Daoy (cell line): ENCODE measurements at places on chromosomes 4 and X. TPM values are rescaled to one million over a fixed set of nuclear protein-coding genes. Genes with fewer than 3 reads are reported as not detected.

GRCh38 chr4:7366180-7366945 lies 68.4 kb downstream of the PSAPL1 start:
- DNase-seq = no peak

DNA sequence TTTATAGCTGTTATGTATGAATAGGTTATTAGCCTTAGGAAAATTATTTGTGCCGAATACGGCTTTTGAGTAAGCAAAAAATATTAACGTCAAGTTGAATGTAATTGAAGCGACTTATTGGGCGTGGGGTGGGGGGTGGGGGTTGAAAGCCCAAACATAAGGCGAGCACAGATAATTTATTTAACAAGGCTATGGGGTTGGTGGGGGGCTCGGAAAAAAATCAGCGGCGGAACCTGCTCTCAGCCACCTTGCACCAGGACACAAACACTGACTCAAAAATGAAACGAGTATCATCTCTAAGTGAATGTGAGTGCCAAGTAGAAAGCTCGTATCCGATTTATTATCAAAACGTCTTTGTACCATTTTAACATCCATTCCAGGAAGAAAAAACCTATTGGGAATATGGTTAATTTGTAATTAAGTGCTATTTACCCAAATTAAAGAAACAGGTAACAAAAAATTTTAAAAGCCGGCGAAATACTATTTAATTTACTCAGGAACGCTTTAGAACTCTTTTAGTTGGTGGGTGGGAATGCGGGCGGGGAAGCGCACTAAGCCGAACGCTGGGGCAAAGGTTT lies 902 bp upstream of the LARP1B start:
- DNase-seq = peak; percentile 2

- no peak for DNase-seq
Measured at GRCh38 chr4:153639833-153640802, 44.0 kb upstream of the TLR2 start.

DNA sequence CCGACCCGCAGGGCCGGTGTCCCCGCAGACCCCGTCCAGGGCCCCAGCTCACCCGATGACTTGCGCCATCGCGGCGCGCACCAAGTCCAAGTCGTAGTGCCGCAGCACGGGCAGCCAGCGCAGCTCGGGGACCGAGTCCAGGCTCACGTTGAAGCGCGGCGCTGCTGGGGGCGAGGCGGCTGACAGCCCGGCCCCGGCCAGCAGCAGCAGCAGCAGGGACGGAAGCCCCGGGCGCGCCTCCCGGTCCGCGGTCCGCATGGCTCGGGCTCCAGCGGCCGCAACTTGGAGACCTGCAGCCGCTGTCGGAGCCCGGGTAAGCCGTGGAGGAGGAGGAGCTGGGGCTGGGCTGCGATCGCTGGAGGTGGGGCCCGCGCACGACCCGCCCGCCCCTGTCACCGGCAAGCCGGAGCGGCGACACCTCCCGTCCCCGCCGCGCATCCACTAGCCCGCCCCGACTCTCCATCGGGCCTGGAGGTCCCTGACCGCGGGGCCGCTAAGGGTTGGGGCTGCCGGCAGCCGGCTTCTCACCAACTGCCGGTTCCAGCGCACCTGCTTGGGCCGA lies at the start of gene NAAA:
Gene NAAA (minus strand): TSS at position 322 of the 562 bp plus-strand sequence. CDS start 64 bp downstream, at position 258.
- DNase-seq = peak; percentile 37

Gene BGN
- 3.7 and 5.7 TPM in 2 replicates for total RNA-seq

Gene MAGEA8
- total RNA-seq = not detected in 2 replicates

DNA sequence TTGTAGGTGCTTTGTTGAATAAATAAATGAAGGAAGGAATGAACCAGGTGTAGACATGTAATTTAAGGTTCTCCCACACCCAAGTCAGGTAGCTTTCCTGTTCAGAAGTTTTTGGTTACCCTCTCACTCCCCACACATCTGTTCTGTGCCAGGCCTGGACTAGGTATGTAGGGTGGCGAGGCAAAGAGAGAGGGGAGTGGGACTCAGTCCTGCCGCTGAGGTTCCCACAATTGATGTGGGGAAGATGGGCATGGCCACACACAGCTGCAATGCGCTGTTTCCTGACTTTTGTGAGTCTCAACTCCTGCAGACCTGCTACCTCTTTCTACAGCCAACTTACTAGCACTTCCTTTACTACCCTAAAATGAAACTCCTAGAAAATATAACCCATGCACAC lies 88.9 kb downstream of the RTL5 start:
- DNase-seq = no peak

GRCh38 chr4:114191496-114191895 lies 212.0 kb upstream of the ARSJ start:
- DNase-seq = no peak

DNA sequence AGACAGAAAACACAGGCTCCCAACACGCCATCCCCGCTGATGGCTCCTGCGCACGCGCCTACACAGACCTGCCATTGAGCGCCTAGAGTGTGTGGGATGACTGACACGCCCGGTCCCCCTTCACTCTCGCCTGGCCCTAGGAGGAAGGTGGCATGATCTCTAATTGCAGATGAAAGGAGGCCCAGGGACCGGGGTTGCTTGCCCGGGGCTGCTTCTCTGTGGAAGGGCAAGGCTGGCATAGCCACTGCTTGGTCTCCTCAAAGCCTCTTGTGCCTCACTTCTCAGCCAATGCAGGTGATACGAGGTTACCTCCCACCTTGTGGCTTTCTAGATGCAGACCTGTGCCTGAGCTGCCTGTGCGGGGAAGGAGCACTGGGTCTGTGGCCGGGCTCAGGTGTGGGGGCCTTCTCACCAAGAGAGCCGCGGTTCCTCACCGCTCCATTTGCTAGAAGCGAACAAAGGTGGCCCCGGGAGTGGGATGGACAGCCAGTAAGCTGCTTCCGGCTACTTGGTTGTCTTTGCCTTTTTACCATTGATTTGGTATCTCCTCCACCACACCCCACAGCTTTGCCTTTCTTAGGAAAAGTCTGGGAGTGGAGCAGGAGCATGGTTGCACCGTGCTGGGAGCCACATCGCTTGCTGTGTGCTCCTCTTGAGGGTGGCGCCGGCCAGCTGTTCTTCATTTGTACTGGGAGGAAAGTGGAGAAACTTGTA lies 47.0 kb downstream of the TBC1D14 start:
- DNase-seq = no peak

Gene EGF
- total RNA-seq = 4.7 and 7.3 TPM in 2 replicates

DNA sequence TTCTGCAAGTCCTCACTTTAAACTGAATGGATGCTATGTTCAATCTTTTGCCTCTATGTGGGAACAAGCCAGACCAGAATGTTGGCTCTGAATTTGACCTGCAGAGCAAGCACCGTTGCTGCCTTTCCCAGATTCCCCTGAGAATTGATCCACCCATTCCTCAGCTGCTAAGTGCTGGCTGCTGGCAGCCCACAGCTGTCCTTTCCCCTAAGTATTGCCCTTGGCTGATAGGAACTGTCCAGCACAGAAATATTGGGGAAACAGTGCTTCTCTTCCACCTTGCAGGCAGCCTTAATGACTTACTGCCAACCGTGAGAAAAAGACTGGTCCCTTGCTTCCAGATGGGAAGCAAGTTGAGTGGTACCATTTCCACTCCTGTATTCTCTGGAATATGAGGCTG lies 475.9 kb downstream of the PDHA2 start:
- no peak for DNase-seq

Gene UGT2A1
- not detected in 2 replicates for total RNA-seq

DNA sequence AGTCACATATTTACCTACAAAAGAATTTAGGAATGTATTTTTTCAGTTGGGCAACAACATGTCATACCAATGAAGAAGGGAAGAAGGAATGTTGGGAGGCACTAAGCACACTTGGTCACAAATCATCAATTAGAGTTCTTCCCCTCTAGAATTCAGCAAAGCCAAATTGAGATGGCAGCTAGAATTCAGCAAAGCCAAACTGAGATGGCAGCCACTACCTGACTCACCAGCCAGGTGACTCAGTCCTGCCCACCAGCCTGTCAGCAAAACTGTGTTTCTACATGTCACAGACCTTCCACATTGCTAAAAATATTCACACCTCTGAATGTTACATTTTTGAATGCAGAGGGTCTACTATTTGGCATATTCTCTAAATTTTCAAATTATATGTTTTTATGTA lies 63.2 kb upstream of the NOCT start:
- peak; percentile 51 for DNase-seq

- no peak for DNase-seq
Measured at GRCh38 chrX:13570261-13570605, 832 bp downstream of the EGFL6 start.

- no peak for DNase-seq
Measured at GRCh38 chr4:162715401-162715800, 451.3 kb downstream of the NAF1 start.

GRCh38 chr4:80215449-80216052 lies 18.2 kb downstream of the PRDM8 start:
- DNase-seq = no peak

GRCh38 chr4:155777971-155778735 lies 19.3 kb downstream of the GUCY1B1 start:
- DNase-seq = no peak

- DNase-seq = no peak
Measured at GRCh38 chr4:148224476-148224875, 217.7 kb downstream of the NR3C2 start.

DNA sequence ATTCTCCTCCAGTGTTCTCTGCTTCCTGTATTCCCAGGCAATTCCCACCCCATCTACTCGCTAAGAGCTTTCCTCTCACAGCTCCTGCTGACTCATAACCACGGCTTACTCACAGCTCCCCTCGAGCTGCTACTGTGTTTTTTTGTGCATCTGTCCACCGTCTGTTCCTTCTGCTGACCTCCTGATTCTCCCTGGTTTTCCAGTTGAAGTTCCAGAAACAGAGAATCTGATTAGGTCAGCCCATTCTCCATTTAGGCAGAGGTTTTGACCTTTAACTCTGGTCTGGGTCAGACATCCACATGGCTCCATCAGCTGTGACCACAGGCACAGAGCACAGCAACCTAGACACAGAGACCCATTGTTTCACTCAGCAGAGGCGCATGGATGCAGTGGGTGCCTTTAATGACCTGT lies 5.5 kb upstream of the SMIM20 start:
- DNase-seq = peak; percentile 95

- DNase-seq = peak; percentile 76
Measured at GRCh38 chr4:84582302-84582987, 482 bp upstream of the CDS1 start.

GRCh38 chr4:173537613-173538147 lies 7.7 kb upstream of the HAND2 start:
- DNase-seq = no peak

Gene KCNIP4
- not detected in 2 replicates for total RNA-seq

Gene PRR32
- not detected in 2 replicates for total RNA-seq

Gene FAM156A
- 6.6 and 21.7 TPM in 2 replicates for total RNA-seq

DNA sequence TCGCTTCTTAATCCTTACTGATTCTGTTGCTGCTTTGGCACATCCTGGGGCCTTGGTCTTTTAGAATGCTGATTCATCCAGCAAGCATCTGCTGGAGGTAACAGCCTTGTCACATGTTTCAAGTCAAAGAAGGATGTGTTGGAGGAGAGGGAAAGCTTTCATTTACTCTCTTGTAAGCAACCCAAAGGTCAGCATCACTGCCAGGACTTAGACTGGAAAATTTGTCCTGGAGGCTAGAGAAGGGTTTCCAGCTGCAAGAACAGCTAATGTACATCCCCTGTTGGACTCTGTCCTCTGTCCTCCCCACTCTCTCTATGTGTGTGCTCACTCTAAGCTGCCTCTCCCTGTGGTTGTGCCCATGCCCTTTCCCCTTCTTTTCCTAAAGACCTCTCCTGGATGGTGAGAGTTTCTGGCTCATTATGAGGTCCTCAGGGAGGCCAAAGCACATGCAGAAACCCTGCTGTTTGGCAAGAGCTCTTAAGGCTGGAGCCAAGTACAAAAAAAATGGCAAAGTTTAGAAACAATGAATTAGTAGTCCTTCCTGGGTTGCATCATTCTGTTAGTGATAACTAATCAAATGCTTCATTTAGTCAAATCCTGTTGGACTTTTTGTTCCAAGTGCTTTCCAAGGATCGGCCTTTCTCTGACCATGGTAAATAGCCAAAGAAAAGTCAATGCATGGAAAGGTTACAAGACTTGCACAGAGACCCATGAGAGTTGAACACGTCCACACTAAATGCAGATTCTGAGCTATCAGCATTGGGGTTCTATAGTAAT lies 13.4 kb upstream of the SRPX start:
- DNase-seq = peak; percentile 58

GRCh38 chr4:86558797-86559196 lies 35.3 kb upstream of the PTPN13 start:
- no peak for DNase-seq

DNA sequence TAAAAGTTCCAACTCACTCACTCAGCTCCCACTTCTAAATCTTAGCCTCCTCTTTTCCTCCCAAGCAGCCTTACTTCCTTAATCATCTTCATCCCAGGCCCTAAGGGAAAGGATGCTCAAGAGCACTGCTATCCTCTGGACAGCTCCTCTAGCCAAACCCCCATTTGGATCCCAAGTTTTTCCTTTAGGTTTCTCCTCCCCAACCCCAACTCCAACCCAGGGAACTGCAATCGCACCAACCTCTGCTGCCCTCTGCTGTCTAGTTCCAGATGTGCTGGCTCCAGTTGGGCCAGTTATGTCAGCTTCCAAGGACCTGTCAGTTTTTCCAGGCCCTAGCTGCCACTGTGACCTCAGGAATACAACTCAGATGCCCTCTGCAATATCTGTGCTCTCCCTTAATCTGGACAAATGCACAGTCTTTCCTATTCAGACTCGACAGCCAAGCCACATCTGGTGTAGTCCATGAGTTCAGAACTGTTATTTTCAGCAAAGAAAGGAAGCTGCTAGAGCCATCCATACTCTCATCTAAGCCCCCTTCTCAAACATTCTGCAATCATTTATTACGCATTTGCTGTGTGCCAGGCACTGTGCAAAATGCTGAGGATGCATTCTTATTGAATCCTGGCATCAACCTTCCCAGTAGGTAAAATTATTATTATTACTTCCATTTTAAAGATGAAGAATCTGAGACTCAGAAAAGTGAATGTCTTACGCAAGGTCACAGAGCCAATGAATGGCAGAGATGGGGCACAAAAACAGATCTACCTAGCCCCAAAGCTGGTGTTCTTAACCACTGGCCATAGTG lies 12.3 kb upstream of the XPNPEP2 start:
- peak; percentile 47 for DNase-seq

GRCh38 chr4:108988464-108989195 lies 225.8 kb upstream of the ETNPPL start:
- DNase-seq = no peak

Gene TMPRSS11A
- not detected in 2 replicates for total RNA-seq

Gene GRIA3
- total RNA-seq = not detected in 2 replicates

DNA sequence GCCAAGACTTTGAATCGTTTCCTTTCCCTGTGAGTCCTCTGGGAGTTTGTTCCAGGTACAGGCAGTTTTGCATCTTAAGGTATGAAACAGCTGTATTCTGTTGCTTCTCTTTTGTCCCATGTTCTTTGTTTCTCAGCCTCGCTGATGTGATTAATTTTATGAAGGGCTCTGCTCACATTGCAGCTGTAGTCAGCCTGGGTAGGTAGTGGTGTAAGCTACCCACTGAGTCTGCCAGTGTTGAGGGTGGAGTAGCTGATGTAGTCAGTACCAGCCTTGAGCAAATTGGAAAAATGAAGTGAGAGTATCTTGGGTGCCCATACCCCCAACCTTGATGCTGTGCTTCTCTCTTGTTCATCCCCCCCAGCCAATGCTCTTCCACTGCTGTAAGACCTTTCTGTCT lies 139.6 kb upstream of the SMIM31 start:
- no peak for DNase-seq

GRCh38 chr4:118396881-118397622 lies 44.2 kb upstream of the PRSS12 start:
- DNase-seq = no peak

- peak; percentile 7 for DNase-seq
Measured at GRCh38 chrX:132948648-132949260, 9.7 kb downstream of the HS6ST2 start.

GRCh38 chr4:4362991-4363697 lies 23.8 kb upstream of the NSG1 start:
- peak; percentile 24 for DNase-seq
